Ammon's horn (tissue), 1 donor: ENCODE measurements at places on chromosomes 3 and 15.

- no peak for DNase-seq
Observed at GRCh38 chr3:134471521-134472193, 14.1 kb downstream of the ANAPC13 start.

GRCh38 chr3:161316006-161316689, 55.2 kb downstream of the SPTSSB start:
- no peak for DNase-seq

- DNase-seq = no peak
Observed at GRCh38 chr3:156209631-156210335, 89.4 kb downstream of the KCNAB1 start.

- DNase-seq = no peak
Observed at GRCh38 chr15:25185156-25185710, 230.4 kb downstream of the SNRPN start.

DNA sequence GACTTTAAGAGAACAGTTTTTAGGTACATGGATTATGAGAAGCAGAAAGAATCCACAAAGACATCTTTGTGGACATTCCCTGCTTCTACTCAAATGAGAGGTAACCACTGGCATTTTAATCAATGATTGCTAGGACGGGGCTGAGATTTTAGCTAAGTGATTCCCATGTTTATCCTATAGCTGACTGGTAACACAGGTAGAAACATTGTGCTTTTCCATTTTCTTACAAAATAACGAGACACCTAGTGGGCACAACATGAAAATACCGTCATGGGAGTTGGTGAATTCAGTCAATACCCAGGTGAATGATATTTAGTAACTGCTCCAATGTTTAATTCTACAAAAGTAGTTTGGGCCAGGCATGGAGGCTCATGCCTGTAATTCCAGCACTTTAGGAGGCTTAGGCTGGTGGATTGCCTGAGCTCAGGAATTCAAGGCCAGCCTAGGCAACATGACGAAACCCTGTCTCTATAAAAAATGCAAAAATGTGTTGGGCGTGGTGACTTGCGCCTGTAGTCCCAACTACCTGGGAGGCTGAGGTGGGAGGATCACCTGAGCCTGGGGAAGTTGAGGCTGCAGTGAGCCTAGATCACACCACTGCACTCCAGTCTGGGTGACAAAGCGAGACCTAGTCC, 37.2 kb upstream of the DENND4A start:
- DNase-seq = no peak

GRCh38 chr15:37004981-37005735, 95.2 kb downstream of the MEIS2 start:
- no peak for DNase-seq

GRCh38 chr3:70261283-70261682, 51.2 kb downstream of the MDFIC2 start:
- DNase-seq = no peak

- no peak for DNase-seq
Observed at GRCh38 chr3:112474796-112475195, 24.5 kb downstream of the BTLA start.

GRCh38 chr15:49235446-49236124, 65.5 kb downstream of the GALK2 start:
- peak; percentile 90 for DNase-seq

- peak; percentile 33 for DNase-seq
Observed at GRCh38 chr15:81182031-81182755, 14.5 kb upstream of the IL16 start.

DNA sequence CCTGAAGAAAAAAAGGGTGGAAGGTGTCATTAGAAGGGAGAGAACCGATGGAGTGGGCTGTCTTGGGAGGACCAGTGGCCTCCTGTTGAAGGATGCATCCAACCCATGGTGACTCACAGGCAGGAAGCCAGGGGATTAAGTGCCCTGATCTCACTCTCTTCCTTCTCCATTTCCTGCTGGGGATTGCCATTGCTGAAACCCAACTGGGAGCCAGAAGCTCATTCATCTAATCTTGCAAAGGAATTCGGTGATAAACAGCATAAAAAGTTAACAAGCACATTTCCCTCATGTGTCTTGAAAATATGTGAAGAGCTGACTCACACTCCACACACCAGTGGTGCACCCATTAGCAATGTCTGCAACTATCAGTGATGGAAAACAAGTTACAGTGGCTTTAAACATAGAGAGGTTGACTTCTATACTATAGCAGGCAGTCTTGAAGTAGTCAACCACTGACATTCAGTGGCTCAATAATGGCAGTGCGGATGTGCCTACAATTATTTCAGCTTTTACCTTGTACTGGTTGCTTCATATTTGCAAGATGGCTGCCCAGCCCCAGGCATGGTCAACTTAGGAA, 12.8 kb upstream of the CSRNP1 start:
- no peak for DNase-seq

- no peak for DNase-seq
Observed at GRCh38 chr3:32165442-32165841, 59.0 kb downstream of the GPD1L start.

DNA sequence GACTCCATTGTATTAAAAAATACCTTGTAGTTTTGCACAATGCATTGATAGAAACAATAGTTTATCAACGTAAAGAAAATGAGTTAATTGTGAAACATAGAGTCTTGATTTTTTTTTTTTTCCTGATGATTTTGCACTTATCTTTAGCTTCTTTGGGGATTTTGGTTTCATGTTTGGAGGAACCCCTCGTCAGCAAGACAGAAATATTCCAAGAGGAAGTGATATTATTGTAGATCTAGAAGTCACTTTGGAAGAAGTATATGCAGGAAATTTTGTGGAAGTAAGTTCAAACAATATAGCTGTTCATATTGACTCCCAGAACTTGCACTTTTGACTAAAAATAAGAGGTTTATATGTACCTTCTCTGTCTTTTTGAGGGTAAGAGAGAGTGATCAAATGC, 7.0 kb downstream of the DNAJB11 start:
- DNase-seq = no peak

DNA sequence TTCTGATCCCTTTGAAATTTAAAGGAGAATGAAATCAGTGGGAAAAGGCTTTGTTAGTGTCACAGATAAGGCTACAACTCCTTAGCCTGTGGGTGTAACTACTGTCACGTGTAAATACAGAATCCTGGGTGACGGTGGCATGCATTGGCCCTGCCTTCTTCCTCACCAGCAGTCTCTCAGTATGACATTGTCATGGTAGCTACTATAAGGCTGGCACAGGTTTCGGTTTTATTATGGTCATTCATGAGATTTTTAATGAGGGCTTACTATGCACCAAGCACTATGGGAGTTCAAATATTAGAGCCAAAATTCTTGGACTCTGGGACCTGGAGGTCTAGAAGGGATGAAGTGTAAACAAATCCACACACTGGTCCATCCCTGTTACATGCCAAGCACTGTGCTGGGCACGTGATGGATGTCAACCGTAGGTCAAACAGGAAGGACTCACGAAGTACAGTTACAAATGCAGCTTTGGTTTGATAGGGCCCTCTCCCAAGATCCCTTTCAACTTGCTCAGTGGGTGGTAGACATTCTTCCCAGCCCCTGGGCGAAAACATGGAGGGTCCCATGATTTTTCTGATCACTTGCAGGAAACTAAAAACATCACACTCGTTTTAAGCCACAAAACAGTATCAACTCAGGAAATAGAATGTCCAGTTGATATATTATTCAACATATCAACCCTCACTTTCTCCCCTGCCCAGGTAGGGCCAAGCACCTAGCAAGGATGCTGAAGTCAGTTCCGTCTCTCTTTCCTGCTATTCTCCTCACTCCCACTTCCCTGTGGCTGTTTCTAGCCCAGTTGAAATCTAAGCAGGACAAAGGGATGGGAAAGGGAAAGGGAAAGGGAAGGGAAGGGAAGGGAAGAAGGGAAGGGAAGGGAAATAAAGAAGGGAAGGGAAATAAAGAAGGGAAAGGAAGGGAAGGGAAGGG, 25.3 kb downstream of the BFSP2 start:
- no peak for DNase-seq

DNA sequence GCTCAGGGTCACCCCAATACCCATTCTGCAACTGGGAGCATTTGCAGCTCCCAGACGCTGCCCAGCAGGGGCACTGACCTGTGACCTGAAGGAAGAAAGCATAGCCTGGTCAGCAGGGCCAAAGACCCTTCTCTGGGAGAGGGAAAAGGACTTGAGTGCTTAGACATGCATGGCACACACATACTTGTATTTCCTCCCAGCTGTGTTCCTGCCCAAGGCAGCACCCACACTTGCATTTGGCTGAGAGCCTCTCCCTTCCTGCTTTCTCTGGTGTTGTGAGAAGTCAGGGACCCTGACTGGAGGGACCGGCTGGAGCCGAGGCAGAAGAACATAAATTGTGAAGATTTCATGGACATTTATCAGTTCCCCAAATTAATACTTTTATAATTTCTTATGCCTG, 7.2 kb upstream of the LAMB2 start:
- DNase-seq = no peak

GRCh38 chr3:189316296-189317019, 144.7 kb downstream of the TPRG1 start:
- no peak for DNase-seq

DNA sequence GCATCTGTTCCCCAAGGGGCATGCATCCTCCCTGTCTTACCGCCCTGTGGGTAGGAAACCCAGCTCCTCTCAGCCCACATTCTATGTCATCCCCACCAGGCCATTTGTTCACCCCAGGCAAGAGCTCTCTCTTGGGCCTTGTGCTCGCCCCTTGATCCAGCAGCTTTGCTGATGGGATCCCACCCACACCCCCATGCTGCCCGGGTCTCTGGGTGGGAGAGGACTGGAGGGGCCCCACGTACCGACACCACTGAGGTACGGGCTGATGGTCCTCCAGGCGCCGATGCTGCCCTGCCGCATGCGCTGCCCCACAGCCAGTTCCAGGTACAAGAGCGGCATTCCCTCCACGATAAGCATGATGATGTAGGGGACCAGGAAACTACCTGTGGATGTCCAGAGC, 14.5 kb downstream of the SLC6A20 start:
- DNase-seq = no peak

DNA sequence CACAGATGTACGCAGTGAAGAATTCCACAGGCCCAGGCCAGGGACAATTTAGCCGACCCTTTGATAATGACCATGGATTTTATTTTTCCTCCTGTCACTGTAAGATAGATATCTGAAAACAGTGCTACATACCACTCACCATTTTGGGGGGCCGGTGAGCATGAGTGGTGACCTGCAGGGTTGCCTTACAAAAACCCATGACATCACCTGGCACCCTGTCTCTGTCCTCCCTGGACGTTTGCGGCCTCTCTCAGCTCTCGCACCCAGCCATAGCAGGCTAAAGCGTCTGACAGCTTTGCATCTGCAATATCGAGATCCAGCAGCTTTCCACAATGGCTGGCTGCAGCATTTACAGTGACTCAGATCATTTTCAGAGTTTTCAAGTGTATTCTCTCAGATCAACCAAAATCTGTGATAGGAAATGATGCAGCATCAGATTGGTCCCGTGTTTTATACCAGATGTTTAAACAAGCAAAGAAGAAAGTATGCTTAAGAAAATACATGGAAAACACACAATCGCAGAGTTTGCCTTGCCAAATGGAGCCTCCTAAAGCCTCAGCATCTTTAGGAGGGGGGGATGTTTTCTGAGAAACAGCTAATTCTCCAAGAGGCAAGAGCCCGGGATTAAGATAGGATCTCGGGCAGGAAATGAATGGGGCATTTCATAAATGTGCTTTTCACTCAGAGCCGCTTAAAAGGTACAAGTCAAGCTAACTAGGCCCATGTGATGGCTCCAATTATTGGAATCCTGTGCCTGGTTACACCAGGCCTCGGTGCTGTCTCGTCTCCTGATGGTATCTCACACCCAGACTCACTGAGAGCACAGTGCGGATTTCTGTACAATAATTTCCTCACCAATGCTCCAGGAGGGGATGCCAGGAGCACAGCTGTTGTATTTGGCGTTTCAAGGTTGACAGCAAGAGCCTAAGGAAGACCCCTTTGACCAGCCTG, 257.3 kb downstream of the XXYLT1 start:
- no peak for DNase-seq

DNA sequence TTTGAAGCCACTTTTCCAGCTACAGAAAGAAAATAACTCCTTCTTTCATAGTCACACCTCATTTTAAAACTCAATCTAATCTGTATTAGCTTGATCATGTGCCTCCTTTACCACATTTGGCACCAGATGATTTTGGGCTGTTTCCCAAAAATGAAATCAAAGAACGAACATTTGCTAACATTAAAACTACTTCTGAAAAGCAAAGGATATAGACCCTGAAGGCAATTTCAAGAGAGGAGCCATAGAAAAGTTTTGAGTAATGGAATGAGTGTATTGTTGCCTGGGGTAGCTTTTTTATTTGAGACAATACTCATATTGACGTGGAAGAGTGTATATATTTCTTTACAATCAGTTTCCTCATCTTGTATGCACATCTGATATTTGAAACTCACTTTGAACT, 152.8 kb upstream of the TBL1XR1 start:
- DNase-seq = no peak

DNA sequence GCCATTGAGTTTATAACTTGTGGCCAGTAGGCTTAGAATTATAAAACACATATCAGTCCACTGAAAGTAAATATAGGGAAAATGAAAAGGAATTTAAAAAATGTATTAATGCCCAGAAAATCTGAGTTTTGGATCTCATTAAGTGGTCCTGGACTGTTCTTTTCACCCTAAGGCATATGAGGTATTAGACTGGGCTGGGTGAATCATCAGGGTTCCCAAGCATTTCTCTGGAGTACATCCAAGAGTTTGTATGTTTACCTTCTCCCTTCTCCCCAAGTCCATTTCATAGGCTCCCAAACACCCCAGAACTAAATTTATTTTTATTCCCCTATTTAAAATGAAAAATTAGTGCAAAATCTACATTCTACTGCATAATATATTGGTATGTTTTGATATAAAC, 31.9 kb upstream of the SPTSSB start:
- DNase-seq = no peak

GRCh38 chr3:127204841-127205582, 12.1 kb downstream of the PRR23E start:
- DNase-seq = no peak

GRCh38 chr15:39598958-39599845, 18.3 kb downstream of the THBS1 start:
- no peak for DNase-seq
